ENCODE measurements at places on chromosomes 3 and 15. TPM values are rescaled to one million over a fixed set of nuclear protein-coding genes. Genes with fewer than 3 reads are reported as not detected.

GRCh38 chr3:173548261-173548660, 150.7 kb downstream of the NLGN1 start:
- no peak for DNase-seq

DNA sequence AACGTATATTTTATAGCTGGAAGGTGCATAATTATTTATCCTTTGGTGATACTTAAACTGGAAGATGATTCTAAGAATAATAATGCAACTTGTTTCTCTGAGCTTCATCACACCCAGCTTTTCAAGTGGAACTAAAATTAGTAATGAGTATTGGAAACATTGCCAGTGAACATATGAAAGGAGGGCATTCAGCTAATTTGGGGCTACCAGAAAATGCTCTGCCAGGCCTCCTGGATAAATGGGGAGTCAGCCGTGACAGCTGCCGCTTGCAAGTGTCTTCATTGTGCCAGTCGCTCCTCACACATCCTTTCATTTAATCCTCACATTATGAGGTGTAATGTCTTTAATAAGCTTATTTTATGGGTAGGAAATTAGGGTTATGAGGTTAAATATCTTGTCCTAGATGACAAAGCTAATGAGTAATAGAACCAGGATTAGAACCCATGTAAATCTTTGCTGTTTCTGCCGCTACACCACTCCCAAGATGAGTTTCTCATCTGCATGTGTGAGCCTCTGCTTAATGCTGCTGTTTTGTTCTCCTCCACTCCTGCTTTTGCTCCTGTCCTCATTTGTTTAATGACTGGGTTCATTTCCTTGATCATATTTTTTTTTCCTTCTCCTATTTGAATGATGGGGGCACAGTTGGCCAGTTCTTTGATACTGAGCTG, 155.7 kb downstream of the PLCL2 start:
- no peak for DNase-seq

The INSYN1 gene
- 30.1 TPM for total RNA-seq

GRCh38 chr3:42871592-42872196, 4.0 kb downstream of the CYP8B1 start:
- no peak for DNase-seq

GRCh38 chr15:81330366-81331090, 6.6 kb upstream of the STARD5 start:
- no peak for DNase-seq
